Left forelimb (tissue), 1 donor: ENCODE measurements at places on chromosomes 16 and 17.
A peak's percentile ranks its signal among the peaks of the same experiment; 100 is the strongest.

DNA sequence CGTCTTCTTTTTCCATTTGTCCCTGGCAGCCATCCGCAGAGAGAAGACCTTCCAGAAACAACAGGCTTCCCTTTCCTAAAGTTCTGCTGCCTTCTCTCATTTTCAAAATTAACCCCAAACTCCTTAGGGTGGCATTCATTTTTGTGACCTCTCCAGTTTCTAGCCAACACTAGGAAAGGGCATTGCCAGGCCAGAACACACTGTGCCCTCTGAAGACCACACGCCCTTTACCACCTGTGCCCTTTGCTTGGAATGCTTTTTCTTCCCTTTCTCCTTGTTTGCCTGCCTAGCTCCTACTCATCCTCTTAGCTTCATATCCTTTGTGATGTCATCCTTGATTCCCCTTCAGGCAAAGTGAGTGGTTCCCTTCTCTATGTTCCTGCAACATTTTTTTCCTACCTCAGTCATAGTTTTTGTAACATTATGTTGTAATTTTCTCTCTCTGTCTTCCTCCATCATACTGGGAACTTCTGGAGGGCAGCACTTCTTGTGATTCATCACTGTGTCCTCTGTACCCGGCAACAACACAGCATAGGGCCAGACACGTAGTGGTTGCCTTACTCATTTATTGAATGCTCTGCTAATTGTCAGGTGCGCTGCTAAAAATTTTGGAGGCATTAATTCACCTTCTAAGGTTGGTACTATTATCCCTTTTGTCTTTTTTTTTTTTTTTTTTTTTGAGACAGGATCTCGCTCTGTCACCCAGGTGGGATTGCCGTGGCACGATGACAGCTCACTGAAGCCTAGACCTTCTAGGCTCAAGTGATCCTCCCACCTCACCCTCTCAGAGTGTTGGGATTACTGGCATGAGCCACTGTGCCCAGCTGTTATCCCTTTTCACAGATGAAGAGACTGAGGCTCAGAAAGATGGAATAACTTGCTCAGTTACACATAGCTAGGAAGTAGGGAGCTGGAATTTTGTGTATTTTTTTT, 1.0 kb downstream of the KAT8 start:
- no peak for DNase-seq

DNA sequence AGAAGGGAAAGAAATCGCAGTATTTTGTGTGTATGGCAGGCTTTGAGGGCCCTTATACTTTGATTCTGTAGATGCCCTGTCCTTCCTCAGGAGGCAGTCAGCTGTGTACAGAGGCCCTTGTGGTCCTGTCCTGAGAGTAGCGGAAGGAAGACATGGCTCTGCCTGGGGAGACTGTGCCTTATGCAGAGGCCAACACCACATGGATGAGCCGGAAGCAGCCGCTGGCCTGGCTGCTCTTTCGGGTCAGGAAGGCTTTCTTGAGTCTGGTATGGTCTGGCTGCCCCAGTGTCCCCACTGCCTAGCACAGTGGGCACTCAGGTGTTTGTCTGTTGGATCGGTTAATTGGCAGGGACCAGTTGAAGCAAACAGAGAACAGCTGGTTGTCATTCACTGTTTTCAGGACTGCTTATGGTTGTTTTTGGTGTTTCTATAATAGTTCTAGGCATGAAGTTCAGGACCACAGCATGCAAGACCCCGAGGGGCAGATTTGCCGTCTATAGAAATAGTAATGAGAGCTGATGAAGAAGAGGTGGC, 12.4 kb downstream of the USP10 start:
- no peak for DNase-seq

- no peak for DNase-seq
These were observed 34.1 kb downstream of the GRB2 start for GRCh38 chr17:75371339-75371738.

- no peak for DNase-seq
These were observed 908 bp downstream of the TMEM98 start for GRCh38 chr17:32928586-32929535.

DNA sequence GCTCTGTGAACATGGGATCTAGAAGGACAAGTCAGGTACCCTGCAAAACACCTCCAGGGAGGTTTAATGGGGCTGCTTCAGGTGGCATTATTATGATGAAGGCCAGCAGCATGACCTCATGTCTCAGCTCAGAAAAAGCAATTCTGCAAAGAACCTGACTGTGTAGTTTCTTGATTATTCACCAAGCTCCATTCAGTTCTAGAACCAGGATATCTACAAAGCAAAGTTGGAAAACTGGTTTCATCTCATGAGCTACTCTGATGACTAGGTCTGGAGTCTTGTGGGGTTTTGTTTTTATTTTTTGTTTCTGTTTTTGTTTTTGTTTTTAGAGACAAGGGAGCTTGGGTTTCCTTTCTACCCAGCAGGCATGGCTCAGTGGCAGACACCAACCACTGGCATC, 19.0 kb upstream of the LRRC37A3 start:
- no peak for DNase-seq

DNA sequence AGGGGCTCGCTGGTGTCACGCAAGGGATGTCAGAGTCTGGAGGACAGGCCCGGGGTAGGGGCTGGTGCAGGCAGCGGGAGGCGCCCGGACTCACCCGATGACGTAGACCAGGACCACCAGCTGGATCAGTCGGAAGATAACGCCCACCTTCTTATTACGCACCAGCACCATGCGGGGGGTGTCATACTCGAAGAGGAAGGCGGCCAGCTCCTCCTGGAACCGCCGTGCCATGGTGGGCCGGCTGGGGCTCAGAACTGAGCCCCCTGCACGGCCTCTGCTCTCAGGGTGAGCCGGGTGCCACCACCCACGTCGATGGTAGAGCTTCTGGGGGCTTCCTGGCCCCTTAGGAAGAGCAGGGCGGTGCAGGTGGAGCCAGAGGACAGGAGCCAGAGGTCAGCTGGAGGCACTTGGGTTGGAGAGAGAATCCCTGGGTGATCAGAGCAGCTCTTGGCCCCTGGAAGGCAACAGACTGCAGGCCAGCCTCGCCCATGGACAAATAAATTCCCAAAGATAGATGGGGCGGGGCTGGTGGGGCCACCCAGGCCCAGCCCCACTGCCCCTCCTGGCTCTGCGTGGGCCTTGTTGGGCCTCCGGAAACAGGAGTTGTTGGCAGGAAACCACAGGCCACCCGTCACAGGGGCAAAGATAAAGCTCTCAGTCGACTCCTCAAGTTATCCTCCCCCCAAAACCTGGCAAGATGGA, at the start of gene P2RX1:
P2RX1 (minus strand) TSS at position 471 of the 702 bp plus-strand sequence; CDS start at position 231, 240 bp downstream.
- DNase-seq: peak; percentile 62

DNA sequence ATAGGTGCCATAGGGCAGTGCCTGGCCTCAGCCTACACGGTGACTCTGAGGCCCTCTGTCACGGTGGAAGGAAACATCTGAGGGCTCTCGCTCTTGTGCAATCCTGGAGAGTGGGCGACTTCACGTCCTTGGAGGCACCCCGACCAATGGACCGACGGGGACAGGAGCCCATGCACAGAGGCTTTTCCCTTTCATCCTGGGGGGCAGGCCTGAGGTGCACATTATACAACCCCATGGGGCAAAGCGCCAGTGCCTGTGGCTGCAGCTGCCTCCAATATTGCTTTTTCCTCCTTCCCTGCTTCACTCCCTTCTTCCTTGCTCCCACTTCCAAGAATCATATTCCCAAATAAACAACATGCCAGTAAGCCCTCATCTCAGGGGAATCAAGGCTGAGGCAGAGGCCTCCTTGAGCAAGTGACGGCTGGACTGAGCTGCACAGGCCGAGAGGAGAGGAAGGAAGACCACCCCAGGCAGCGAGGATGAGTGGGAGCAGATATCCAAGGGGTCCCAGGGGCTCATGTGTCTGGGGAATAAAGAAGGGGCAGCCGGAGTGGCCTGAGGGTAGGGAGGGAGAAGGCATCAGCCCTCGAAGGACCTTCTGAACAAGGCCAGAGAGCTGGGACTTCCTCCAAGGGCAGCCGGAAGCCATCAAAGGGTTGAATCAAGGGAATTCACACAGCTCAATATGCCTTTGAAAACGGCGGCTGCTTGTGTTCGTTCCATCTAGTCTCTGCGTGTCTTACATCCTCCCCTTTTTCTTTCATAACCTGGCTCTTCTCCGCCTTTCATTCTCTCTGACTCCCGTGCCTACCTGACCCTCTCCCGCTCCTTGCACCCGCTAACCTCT, 42.6 kb upstream of the RPL38 start:
- DNase-seq: peak; percentile 40

DNA sequence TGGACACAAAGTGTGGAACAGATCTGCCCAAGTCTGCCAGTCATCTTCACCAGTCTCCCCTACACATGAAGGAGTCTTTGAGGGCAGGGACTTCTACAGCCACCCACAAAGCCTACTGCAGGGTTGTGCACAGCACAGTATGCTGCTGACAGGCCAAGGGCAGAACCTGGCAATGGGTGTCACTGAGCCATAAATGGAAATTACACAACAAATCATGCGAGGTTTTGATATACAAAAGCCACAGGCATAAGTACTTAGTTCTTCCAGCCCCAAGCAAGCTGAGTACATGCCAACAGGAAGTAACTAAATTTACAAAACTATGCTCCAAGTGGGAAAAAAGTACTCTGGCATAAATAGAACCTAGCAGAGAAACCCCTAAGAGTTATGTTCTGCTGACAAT, 7.8 kb upstream of the PSMC3IP start:
- DNase-seq: no peak

DNA sequence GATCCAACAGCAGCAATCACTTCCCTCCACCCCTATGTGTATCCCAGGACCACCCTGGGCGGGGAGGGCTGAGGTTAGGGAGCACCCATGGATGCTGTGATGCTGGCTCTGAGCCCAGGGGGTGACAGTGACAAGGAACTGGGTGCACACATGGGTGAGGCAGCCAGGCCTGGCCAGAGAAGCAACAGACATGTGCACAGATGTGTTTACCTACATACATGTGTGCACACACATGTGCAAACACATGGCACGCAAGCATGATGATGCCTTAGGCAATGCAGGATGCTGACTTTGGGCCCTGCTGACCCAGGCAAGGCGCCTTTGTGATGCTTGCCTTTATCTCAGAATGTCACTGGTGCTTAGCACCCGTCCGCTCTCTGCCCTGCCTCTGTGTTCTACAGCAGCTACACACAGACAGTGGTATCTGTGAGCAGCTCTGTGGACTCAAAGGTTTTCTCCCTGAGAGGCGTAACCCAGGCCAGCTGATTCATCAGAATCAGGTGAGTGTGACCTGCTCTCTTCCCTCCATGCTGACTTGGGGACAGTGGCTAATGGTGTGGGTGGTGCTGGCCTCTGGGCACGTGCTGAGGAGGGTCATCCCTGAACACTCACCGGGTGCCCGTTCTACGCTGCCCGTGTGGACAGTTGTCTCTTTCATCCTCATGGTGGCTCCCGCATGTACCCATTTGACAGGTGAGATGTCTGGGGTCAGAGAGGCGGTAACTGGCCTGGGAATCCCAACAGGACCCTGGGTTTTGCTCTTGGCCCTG, 38.5 kb upstream of the KSR1 start:
- no peak for DNase-seq

DNA sequence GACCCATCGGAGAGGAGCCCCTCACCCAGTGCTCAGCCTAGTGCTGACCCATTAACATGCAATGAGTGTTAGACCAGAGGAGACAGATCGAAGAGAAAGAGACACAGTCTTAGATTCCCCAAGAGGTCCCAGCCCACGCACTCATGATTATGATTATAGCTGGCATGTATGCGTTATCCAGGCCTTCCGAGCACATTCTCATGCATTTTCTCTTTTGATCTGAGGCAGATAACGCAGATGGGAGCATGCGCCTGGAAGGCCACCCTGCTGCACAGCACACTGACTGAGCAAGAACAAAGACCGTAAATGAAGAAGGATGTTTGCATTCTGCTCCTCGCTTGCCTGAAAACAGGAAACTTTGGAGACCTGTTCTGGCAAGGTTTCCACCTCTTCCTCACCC, 232.7 kb downstream of the SOX9 start:
- DNase-seq: no peak

GRCh38 chr17:33241390-33241789, 51.7 kb downstream of the ASIC2 start:
- no peak for DNase-seq

DNA sequence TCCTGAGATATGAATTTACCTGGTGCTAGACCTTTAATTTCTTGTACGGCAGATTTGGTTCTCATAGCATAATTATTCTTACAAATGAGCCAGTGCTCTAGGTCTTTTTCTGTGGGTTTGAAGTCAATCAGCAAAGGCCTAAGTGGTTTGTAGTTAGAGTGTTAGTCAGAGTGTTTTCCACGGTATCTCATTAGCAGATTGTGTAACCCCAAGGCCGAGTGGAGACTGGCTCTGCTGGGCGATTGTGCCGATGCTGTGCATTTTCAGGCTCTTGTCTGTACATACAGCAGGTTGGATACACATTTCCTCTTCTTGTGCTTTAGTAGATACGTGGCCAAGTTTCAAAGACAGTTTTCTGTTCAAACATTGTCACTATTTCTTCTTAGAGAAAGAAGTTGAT, 78.6 kb upstream of the CA10 start:
- no peak for DNase-seq

DNA sequence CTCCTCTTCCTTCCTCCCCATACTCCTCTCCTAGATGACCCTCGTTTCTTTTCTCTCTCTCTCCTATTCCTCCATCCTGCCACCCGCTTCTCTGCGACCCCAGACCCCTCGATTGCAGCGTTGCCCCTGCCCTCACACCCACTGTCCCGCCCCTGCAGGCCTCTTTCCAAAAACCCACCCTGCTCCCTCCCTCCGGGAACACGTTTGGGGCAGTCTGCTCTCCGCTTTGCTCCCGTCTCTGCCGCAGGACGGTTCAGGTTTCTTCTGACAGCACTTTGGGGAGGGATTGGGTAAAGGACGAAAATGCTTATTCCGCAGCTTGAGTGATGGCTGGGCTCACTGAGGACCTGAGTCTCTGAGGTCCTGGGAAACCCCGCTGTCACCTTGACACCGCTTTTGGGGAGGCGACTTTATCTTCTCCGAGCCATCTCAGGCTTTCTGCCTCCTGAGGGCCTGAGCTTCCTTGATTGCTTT, 690 bp downstream of the NDE1 start:
- DNase-seq: no peak

- DNase-seq: no peak
These were observed 118.8 kb upstream of the FOXF1 start for GRCh38 chr16:86391486-86391885.

DNA sequence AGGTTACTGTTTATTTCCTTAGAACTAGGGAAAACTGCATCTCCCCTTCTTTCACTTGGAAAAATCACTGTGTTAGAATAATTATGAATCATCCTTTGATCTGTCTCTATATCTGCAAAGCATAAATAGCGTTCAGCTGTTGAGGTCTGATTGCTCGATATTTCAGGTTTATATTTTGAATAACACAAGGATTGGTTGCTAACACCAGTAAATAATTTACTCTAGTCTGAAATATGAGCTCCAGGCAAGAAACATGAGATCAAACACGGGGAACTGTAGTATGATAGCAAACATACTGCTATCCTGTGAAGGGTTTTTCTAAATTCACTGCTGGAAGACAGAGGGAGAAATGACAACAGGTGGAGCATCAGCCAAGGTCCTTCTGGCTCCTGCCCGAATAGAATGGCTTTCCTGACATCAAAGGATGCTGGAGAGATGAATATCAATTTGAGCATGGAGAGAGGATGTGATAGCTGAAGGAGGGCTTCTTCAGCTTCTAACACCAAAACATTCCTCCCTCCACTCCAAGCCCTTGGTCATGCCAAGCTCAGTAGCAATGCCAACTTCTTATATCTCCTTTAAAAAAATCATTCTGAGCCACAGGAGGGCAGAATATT, 450.3 kb downstream of the SHISA9 start:
- no peak for DNase-seq

GRCh38 chr17:17880577-17881196, 43.9 kb upstream of the SREBF1 start:
- DNase-seq: no peak
